ENCODE measurements at places on chromosomes 1 and 21.

GRCh38 chr1:51734896-51735745 is 118.2 kb downstream of the OSBPL9 start:
- DNase-seq: no peak

GRCh38 chr1:24969596-24970398 is 39.7 kb upstream of the RUNX3 start:
- no peak for DNase-seq

GRCh38 chr1:18653367-18653766 is 22.7 kb downstream of the PAX7 start:
- DNase-seq: no peak

GRCh38 chr21:38297194-38297631 is 40.4 kb downstream of the KCNJ15 start:
- DNase-seq: peak; percentile 93

DNA sequence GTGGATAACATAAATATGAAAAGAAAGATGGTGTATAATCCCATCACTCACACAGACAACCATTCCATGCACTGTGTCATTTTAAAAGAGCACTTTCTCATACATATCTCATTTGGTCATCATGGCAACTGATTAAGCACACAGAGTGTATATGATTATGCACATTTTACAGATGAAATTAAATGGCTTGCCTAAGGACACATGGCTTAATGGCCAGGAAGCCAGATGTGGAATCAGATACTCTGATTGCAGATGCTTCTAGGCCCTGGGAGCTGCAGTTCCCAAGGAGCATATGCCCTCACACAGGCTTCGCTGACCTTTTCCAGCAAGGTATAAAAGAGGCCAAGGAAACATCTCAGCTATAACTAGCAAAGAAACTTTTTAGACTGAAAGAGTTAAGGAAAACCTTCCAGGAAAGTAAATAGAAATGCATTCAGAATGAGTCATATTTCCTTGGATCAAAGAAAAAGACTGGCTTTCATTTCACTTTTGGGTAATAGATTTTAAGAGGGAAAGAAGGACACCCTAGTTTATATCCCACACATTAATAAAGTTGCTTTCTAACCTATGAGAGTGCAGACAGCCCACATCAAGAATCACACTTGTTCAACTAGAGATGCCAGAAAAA is 19.6 kb upstream of the FAM89A start:
- DNase-seq: peak; percentile 35

DNA sequence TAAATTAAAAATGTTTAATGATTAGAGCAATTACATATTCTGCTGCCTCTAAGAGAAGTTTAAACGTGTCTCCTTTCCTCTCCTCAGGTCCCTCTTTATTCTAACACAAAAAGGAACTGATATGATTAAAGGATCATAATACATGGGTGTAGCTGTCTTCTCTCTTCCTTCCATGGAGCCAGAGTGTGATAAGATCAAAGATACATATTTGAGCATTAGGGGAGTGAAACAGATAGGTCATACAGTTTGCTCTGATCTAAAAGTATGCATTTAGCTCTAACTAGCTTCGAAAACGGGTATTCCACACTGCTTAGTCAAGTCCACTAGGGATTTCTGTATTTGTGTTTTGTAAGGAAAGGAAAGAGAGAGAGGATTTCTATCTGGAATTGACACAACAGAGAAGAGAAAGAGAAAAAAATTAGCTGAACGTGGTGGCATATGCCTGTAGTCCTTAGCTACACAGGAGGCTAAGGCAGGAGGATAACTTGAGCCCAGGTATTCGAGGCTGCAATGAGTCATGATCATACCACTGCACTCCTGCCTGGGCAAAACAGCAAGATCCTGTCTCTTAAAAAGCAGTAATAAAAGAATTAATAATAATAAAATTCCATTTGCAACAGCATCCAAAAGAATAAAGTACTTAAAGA is 63.1 kb downstream of the CDC42BPA start:
- DNase-seq: no peak

DNA sequence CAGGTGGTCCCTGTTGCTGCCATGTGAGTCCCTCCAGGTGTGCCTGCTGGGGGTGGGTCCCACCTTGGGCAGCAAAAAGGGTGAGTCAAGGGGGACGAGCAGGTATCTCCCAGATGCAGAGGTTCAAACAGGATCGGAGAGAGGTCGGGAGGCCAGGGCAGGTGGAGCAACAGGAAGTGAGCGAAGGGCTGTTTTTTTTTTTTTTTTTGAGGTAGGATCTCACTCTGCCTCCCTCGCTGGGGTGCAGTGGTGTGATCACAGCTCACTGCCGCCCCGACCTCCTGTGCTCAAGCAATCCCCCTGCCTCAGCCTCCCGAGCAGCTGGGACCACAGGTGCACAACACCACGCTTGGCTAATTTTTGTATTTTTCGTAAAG is 39.4 kb downstream of the SLC2A7 start:
- no peak for DNase-seq

GRCh38 chr1:17874710-17875109 is 119.6 kb downstream of the ACTL8 start:
- DNase-seq: peak; percentile 95

- DNase-seq: no peak
Observed at GRCh38 chr21:34042735-34043134, 30.6 kb upstream of the MRPS6 start.

DNA sequence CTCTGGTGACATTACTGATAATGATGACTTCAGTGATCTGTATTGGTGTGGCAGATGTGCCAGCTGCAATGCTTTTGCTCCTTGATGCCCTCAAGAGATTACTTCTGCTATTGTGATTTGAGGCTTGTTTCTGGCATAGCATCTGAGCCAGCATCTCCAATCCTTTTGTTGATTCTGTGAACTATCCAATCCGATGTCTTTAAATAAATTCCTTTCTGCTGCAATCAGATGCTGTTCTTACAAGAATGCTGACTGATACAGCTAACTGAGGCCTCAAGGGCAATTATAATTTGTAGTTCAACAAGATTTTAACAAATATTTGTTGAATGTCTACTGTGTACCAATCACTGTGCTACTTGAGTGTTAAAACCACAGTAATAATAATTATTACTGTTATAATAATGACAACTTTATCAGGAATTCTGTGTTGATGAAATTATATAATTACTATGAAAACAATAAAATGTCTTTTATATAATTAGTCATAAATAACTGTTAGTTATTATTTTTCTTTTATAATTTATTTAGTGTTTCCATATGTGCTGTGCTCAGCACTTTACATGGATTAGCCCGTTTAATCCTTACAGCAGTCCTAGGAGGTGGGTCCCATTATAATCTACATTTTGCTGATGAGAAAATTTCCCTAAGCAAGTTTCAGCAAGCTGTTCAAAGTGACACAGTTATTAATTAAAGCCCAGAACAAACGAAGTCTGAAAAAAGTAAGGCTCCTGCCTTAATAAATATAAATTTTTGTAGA is 308.2 kb downstream of the BRINP3 start:
- DNase-seq: peak; percentile 83

DNA sequence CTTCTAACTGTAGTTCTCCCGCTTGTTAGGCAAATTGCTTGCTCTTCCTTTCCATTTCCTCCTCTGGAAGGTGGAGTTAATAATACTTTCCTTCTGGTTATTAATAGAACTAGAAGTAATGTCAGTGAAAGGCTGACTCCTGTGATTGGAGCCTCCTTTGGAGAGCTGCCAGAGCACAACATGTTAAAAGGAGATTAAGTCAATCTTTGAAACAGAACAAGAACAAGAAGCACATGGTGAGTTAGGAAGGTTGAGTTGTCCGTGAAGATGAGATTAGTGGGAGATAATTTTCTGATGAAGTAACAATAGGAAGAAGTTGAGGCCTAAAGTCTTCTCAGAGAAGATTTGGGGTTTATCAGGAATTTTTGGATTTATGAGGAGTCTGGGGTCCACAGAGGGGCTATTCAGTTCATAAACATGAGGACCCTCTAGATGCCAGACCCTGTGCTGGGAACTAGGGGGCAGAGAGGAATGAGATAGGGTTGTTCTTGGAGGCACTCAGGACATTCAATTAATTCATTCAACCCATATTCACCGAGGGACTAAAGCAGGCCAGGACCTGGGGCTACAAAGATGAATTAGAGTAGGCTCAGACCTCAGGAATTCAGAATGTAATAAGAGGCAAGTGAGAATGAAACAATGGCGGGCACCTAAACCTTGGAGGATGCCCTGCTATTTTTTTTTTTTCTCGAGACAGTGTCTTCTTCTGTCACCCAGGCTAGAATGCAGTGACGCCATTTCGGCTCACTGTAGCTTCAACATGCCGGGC is 40.7 kb upstream of the DHCR24 start:
- DNase-seq: peak; percentile 67

DNA sequence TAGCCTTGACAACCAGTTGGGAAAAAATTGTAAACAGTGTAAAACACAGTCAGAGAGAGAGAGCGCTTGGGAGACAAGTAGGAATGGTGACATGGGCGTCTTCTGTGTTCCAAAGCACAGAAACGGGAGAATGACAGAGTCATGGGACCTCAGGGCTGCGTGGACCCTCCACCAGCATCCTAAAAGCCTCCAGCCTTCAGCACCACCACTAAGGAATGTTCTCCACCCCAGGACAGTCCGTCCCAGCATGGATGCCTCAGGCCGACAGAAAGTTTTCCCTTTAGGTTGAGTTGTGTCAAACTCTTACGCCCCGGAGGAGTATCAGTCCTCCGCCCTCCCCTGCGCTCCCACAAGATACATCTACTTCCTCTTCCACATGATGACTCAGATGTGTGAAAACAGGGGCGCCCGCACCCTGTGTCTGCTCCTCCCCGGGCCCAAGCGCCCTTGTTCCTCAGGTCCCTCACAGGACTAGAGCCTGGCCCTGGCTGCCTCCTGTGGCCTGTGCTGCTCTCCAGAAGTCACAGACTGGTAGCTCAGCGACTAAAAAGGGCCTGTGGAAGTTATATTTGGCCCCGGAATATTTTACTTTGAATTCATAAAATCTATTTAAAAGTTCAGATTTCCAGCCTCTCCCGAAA is 63.9 kb upstream of the EFHD2 start:
- DNase-seq: no peak

DNA sequence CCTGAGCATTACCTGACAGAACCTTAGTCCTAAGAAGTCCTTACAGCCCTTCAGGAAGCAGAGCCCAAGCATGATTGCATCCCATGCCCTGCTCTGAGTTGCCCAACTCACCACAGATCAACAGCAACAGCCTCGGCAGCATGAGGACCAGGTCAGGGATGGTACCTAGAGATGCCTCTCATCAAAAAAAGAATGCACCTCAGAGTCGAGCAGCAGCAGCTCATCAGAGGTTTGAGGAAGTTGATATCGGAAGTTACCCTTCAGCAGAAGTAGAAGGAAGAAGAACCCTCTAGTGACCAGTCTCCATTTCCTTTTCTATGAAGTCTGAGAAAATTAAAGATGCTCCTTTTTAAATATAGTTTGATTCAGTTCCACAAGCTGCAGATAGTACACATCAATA is at the start of gene FCRL1:
FCRL1 (minus strand) TSS at position 225 of the 400 bp plus-strand sequence; CDS start at position 142, 83 bp downstream.
- no peak for DNase-seq

GRCh38 chr1:5856246-5856815 is 135.9 kb downstream of the NPHP4 start:
- peak; percentile 3 for DNase-seq
